Activated T-cell treated with anti-CD3 and anti-CD28 coated beads, Interleukin-2, amount 50 U/mL, for 72 hours (primary cell): ENCODE measurements at places on chromosomes 1 and 21. TPM values are rescaled to one million over a fixed set of nuclear protein-coding genes. Genes with fewer than 3 reads are reported as not detected.

The GNAT2 gene
- 0.23 TPM for total RNA-seq

The CHD1L gene
- total RNA-seq = 53.8 TPM

The FMO1 gene
- total RNA-seq = not detected

The INSRR gene
- total RNA-seq = 0.17 TPM

The CD52 gene
- total RNA-seq = 245 TPM

The PDZK1IP1 gene
- total RNA-seq = not detected

The CASZ1 gene
- total RNA-seq = 14.7 TPM

The PLA2G2C gene
- total RNA-seq = 3.1 TPM

The PYGO2 gene
- 45.3 TPM for total RNA-seq

GRCh38 chr1:31532173-31532572 lies 44.1 kb upstream of the TINAGL1 start:
- no peak for DNase-seq

- DNase-seq = peak; percentile 54
These were observed 13.1 kb upstream of the DUSP12 start for GRCh38 chr1:161736335-161736969.

DNA sequence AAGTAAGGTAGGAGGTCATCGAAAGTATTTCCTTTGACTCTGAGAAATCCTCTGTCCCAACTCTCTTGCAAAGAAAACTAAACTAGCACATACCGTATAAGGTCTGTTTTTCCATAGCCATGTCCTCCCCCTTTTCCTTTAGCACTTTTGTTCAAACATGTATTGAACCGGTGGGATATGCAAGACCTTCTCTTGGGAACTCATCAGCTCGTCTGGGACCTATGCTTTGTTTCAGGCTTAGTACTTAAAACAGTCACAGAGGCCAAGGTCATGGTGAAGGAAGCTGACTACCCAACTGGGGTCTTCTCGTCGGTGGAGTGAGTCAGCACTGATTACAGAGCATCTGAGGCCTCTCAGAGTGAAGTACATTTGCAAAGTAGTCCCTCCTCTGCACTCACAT lies 185.0 kb downstream of the ZBTB18 start:
- no peak for DNase-seq

- no peak for DNase-seq
These were observed 80.2 kb upstream of the GADD45A start for GRCh38 chr1:67604778-67605177.

DNA sequence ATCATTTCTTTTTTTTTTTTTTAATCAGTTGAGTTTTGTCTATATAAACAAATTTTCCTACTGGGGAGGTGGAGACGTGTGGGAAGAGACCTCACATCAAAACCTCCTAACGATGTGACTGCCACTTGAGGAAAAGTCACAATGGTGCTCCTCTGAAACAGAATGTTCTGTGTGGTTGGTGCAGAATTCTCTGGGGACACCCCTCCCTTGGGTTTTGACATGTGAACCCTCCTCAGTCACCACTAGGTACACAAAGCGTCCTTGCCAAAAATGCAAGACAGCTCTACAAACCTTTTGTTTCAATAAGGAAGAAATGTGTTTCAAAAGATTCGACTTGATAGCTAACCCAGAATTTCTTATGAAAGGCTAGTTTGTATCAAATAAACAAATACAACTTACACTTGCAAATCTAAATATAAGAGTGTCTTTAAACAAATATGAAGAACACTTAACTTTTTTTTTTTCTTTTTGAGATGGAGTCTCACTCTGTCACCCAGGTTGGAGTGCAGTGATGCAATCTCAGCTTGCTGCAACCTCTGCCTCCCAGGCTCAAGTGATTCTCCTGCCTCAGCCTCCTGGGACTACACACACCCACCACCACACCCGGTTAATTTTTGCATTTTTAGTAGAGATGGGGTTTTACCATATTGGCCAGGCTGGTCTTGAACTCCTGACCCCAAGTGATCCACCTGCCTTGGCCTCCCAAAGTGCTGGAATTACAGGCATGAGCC lies 9.3 kb downstream of the SLC25A24 start:
- DNase-seq = no peak

- DNase-seq = no peak
These were observed 15.3 kb upstream of the TTC34 start for GRCh38 chr1:2816786-2817185.

GRCh38 chr1:38958967-38959366 lies 17.3 kb upstream of the RHBDL2 start:
- DNase-seq = no peak

GRCh38 chr1:69088571-69088970 lies 479.2 kb upstream of the LRRC7 start:
- no peak for DNase-seq

DNA sequence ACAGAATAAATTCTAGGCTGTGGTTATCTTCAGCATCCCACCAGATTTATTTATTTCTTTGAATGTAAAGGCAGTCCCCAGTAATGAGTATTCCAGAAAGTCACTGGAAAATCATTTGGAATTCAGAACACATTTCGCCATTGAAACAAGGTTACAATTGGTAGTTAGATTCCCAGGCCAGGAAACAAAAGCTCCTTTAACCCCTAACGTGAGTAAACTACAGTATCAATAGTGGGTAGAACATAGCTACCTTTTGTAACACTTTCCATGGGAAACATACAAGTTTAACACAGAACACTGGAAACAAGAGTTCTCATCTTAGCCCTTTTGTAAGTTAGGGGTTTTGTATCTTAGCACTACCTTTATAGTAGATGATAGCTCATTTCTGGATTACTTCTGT lies 53.4 kb upstream of the BMP8A start:
- no peak for DNase-seq

GRCh38 chr1:175520186-175520585 lies 223.2 kb downstream of the TNR start:
- DNase-seq = no peak

GRCh38 chr1:13677896-13678295 lies 22.1 kb upstream of the PRDM2 start:
- no peak for DNase-seq

DNA sequence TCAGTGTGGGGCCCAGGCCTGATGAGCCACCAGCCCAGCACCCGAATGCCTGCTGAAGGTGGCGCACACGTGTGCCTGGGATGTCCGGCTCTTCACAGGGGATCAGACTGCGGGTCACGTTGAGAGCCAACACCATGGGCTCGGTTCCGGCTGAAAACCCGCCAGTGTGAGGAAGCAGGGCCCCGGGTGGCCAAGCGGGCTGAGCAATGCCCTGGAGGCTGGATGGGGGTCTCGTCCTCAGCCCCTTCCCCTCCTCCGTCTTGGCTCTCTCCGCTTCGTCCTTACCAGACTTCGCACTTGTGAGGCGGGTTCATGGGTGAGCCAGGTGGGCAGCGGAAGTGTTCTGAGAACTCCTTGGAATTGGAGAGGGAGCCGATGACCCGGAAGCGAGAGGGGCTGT lies 43.0 kb upstream of the EIF4G3 start:
- no peak for DNase-seq

DNA sequence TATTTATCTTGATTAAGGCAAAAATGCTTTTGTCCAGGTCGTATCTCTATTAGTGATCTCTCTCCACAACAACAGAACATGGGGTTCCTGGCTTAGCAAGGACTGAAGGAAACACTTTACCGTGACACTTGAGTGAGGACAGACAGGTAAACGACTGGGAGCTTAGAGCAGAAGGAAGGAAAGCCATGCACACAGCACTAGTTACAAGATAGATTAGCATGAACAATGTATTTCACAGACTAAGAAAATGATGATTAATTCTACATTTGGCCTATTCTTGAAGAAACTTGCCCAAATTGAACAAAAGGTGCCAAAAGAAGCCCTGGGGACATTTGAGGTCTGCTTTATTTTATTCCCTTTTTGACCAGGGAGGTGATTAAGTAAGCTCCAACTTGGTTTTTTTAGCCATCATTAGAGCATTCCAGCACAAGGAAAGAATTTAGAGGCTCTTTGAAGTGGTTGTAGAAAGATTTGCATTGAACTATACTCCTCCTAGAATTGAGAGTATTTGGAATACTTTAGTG lies 248.5 kb downstream of the USP25 start:
- no peak for DNase-seq

GRCh38 chr21:27306791-27307775 lies 340.2 kb upstream of the ADAMTS5 start:
- no peak for DNase-seq

DNA sequence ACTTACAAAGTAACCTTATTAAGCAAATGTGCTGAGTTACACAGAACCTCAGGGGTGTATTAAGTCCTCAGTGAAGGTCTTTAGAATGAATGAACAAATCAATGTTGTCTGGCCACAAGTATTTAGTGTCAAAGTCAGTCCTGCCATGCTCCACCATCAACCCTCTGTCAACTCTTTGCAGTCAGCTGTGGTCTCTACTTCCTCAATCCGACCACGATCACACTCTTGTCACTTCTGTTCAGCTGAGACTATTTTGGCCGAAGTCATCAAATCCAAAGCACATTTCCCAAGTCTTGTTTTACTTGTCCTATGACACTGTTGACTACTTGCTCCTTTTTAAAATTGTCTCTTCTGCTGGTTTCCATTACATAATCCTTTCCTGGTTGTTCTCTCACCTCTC lies 173.5 kb downstream of the ST6GALNAC5 start:
- DNase-seq = no peak

GRCh38 chr1:197736685-197737084 lies 38.6 kb downstream of the DENND1B start:
- DNase-seq = no peak

GRCh38 chr1:91440847-91441246 lies 36.2 kb upstream of the HFM1 start:
- no peak for DNase-seq

DNA sequence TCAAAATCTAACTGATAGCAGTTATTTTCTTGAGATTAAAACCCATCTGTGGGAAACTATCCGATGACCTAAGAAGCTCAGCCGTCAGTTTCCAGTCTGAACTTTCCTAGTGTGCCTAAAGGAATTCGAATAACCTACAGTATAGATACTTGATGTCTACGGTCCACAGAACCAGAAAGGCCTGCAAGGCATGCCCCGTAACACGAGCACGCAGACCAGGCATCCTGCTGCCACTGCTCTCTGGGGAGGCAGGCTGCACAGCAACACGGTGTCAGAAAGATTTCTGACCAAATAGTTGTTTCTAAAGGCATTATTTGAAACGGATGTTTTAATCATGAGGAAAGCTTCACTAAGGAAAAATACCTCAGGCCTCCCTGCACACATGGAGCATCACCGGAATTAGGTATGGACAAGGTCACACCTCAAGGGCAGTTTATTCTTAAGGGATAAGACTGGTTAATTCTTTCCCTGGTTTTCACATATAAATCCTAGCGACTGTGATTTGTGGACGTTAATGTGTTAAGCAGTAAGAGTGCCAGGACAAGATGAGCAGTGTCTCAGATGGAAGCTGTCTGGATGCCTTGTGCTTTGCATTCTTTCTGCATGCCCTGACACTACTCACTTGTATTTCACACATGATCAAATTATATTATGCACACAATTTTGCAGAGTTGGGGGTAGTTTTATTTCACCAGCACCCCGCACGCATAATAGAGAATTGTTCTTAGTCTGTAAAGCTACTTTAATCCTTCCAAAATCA lies 49.0 kb upstream of the NADK start:
- no peak for DNase-seq

DNA sequence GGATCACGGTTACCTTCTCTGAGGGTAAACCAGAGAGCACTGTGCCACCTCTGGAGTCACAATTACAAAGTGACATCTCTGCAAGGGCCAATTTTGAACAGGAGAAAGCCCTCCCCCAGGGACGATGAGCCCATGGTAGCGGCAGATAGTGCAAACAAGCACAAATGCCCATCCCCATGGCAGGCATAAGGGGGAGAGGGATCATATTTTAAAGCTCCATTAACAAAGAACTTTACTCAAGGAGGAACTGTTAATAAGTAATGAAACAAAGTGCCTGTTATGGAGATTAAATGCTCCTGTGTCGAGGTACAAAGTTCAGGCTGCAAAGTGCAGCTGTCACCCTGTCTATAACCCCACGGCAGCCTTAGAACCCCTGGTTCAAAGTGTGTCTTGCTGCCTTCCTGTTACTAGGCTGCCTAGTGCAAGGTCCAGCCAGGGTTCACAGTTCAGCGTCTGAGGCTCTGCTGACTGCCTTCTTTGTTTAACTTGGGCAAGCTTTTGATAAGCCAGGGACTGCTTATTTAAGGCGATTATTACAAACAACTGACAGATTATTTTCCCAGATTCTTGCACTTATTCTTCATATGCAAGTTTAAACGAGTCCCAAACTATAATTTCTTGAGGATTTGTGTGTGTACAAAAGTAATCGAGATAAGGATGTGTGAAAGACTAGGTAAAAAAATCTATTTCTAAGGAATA lies 75.7 kb upstream of the NRIP1 start:
- DNase-seq = no peak

- no peak for DNase-seq
These were observed 19.9 kb upstream of the LHX4 start for GRCh38 chr1:180210008-180210620.

DNA sequence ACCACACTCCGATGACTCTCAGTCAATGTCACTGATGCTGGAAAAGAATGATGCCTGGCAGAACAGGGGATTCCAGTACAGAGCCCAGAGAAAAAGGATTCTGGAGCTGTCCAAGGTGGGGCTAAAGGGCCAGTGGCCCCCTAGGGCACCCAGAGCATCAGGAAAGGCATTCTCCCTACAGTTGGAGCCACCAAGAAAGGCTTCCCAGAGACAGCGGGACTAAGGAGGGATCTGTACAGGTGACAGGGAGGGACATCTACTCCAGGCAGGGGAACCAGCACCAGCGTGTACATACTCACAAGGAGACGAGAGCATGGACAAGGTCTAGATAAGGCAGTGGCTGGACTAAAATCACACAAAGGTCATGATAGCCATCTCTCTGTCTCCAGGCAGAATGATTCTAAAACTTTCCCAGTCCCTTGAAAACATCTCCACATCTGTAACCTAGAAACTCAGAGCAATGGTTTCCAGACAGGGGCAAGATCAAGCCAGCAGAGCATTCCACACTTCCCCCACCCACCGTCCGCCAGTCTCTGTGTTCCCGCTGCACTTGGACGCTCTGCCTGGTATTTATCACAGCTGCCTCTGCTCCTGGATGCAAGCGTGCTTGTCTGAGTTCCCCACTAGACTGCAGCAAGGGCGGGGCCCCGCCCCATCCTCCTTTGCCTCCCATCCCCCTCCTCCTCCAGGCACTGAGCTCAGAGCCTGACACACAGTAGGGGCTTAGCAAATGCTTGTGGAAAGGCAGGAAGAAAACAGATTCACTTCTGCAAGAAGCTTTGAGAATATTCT lies 111.6 kb upstream of the ZC3H12A start:
- DNase-seq = no peak

DNA sequence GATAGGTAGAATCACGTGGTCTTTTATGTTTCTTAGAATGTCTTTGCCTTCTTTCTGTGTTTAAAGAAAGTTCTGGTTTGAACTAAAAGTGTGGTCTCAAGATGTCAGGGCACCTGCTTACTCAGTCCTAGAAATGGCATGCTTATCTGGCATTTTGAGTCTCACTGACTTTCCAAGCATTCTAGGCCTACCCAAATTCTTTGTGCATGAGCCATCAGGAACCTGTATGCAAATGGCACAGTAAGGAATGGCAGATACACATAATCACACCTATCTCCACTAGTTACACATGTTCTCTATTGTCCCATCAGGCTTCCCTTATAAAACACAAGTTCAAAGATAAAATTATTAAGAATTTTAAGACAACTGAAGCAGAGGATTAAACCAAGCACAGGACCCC lies 29.5 kb upstream of the CLCA4 start:
- no peak for DNase-seq
